Hippocampal formation (tissue), 2 donors: ENCODE measurements at places on chromosomes 6 and 20.

- no peak for DNase-seq
Measured at GRCh38 chr6:73614802-73615201, 39.0 kb downstream of the SLC17A5 start.

- DNase-seq: no peak
Measured at GRCh38 chr6:14598017-14598864, 480.7 kb downstream of the CD83 start.

GRCh38 chr20:46543033-46543432 lies 7.4 kb downstream of the OCSTAMP start:
- DNase-seq: no peak

DNA sequence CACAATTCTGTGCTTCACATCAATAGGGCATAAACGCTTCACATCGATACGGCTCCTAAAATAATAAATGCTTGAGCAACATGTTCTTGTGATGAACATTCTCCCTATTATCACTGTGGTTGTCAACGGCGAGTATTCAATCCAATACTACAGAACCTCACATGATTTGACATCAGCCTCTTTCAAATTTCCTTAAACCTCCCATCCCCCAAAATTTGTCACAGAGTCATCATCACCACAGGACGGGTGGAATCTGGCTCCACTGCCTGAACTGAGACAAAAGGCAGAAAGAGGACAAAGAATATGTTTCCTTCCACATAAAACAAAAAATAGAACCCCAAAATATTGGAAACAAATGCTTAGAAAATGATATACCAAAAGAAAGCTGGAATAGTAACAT lies 7.3 kb downstream of the THEMIS start:
- no peak for DNase-seq

DNA sequence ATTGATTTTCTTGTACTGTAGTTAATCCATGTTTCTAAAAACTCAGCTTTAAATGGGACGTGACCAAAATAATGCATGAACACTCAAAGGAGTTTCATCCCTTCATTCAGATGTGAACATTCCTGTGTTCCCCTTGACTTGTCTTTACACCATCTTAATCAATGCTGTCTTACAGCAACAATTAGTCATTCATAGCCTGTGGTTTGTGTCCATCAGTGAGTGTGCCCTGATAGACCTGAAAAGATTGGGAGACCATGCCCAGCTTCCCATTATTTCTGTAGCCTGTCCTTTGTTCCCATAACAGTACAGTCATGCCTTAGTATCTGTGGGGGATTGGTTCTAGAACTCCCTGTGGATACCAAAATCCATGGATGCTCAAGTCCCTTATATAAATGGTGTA lies 23.9 kb downstream of the NT5E start:
- no peak for DNase-seq

DNA sequence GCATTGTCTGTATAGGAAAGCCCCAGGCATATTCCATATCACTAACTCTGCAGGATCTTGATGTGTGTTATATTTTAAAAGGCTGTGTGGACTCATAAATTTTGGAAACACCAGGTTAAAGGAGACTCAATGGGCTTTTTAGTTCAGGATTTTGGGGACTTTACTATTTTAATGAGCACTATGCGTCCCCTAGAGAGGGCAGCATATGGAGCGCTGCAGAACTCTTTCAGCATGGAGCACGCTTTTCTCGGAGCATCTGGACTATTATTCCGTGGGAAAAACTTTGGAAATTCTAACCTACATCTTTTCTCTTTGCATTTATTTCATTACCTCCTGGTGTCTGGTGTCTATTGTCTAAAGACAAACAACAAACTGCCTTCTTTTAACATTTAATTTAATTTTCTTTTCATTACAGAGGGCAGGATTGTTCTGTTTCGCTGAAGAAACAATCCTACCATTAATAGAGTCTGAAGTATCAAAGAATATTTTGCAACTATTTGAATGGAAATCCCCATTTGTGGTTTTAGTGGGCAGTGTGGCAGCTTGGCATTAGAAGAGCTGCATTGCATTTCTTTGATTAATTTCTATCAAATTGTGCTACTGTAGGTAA lies 399.9 kb upstream of the HSF2 start:
- DNase-seq: no peak

DNA sequence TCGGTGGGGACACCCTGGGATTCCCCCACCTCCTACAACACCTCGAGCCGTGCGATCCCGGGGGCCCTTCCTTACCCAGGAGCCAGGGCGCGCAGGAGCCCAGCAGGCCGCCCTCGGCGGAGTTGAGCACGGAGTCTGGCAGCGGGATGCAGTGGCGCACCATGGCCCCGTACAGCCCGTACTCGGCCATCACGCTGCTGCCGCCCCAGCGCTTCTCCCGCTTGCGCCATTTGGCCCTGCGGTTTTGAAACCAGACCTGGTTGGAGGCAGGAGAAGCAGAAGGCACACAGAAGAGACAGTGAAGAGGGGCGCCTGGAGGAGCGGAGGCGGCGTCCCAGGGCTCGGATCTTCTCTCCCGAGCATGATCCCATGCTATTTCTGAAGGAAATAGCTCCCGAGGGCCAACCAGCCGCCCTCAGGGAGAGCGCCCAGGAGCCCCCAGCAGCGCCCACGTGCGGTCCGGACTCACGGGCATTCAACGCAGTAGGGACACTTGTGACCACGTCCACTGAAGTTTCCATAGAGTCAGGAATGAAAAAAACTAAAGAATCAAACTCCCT lies 4.3 kb downstream of the VSX1 start:
- no peak for DNase-seq

DNA sequence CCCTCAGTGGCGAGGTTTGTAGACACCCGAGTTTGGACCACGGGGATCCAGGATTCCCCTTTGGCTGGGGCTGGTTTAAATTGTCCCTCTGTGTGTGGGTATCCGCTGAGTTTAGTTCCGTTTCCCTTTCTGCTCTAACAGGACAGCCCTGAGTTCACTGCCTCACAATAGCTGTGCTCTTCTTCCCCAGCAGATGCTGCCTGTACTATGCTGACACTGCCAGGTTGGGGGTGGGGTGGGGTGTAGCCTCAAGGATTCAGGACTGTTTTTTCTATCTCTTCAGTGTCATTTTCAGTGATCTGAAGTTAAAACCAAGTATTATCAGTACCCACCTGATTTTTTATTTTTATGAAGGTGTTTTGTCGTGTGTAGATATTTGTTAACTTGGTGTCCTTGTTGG lies 655.0 kb downstream of the COL12A1 start:
- DNase-seq: no peak

- DNase-seq: no peak
Measured at GRCh38 chr6:78611102-78611620, 256.2 kb upstream of the IRAK1BP1 start.

- DNase-seq: no peak
Measured at GRCh38 chr6:76861403-76861802, 601.9 kb downstream of the HTR1B start.

DNA sequence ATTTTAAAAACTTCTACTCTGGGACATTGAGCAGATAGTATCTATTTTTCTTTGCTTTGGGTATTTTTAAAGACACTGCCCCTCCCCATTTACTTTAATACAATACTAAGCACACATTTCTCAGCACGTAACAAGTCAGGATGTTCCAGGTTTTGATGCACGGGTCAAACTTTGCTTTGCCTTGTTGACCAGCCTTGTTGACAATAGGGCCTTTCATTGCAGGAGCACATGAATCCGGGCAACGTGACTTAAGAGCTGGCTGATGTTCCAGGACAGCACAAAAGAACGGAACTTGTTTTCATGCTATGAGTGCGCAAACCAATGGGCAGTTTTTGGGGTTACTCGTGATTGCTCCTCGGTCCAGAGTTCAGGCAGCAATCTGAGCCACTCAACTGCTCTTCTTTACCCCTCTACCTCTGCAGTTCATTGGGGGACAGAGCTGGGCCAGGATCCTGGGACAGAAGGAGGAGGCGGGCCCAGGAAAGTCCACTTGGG lies 78.6 kb upstream of the SLC22A16 start:
- peak; percentile 91 for DNase-seq

GRCh38 chr6:88513920-88514319 lies 347.8 kb upstream of the CNR1 start:
- DNase-seq: no peak

DNA sequence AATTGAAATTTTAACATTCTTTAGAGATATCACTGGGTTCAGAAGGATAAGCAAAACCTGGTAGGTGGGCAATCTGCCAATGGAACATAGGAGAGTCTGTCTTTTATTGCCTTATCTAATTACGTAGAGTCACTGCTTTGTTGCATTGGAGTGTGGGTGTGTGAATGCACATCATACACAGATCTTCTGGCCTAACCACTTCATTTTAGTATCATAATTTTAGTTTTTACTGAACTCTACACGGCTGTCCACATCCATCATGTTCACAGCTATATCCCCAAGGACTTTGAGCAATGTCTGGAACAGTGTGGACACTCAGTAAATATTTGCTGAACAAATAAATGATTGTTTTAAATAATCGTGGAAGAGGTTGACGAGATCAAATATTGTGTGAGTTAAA lies 104.6 kb upstream of the AKIRIN2 start:
- no peak for DNase-seq

- DNase-seq: no peak
Measured at GRCh38 chr6:142802124-142802523, 142.9 kb downstream of the HIVEP2 start.

GRCh38 chr6:101296169-101296960 lies 97.1 kb upstream of the GRIK2 start:
- DNase-seq: no peak

GRCh38 chr6:107546691-107547450 lies 57.0 kb downstream of the SOBP start:
- no peak for DNase-seq

GRCh38 chr6:106379951-106380350 lies 19.4 kb downstream of the CRYBG1 start:
- DNase-seq: no peak

- DNase-seq: no peak
Measured at GRCh38 chr6:71588490-71588889, 297.9 kb upstream of the RIMS1 start.

GRCh38 chr6:116595247-116595646 lies 21.0 kb upstream of the RSPH4A start:
- DNase-seq: no peak

DNA sequence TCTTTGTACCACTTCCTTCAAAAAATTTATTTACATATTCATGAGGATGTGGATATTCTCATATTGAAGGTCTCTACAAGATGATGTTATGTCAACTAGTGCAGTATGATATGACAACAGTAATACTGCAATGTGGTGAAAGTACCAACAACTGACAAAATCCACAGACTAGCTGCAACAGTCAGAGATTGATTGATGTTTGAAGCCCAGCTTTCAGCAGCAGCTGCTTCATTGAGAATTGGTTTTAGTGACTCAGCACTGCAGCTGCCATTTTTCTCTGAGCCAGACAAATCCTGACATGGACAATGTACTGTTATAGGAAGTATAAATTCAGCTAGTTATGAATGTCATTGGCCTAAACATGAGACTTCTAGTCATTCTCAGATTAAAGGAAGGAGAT lies 53.8 kb downstream of the PKIB start:
- no peak for DNase-seq

- no peak for DNase-seq
Measured at GRCh38 chr20:42255821-42256220, 637.6 kb upstream of the CHD6 start.
